Activated naive CD4-positive, alpha-beta T cell treated with anti-CD3 and anti-CD28 coated beads, Interleukin-2, amount 10 ng/mL, durations not matched to agents 7 days and 5 days (primary cell): ENCODE measurements at places on chromosomes 7 and 10.
A peak's percentile ranks its signal among the peaks of the same experiment; 100 is the strongest.

DNA sequence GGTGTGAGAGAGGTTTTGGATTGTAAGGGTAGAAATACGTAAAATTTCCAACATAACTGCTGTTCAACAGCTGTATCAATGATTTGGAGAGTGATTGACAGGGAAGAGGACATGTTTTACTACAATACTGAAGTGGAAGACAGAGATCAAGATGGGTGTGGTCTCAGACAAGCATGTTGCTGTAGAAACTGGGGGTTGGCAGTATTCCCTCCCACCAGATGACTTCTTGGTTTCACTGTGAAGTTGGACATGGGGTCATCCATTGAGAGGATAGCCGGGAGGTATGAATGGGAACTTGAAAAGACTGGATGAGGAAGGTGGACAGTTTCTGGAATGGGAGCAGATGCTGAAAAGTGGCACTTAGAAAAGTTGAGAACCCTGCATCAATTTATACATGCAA lies 95.3 kb upstream of the HDAC9 start:
- H3K4me1 ChIP-seq: no peaks in the 10 kb centered on the region
- no peaks in the 10 kb centered on the region for H3K27me3 ChIP-seq

- peaks cover 25% of the 10 kb centered on the region for H3K36me3 ChIP-seq
- no peak for DNase-seq
- H3K4me1 ChIP-seq: peaks cover 50% of the 10 kb centered on the region
- no peak overlapping the region for H3K4me3 ChIP-seq
Measured at GRCh38 chr7:123744416-123744815, 4.4 kb downstream of the WASL start.

GRCh38 chr10:1043532-1043995 lies 5.4 kb downstream of the IDI1 start:
- peak; percentile 50 for DNase-seq
- peaks cover 56% of the 10 kb centered on the region for H3K36me3 ChIP-seq
- peak overlapping the region; percentile 73 for H3K4me3 ChIP-seq

- peaks cover 17% of the 10 kb centered on the region for H3K27me3 ChIP-seq
- H3K36me3 ChIP-seq: no peaks in the 10 kb centered on the region
- no peak overlapping the region for H3K27ac ChIP-seq
Measured at GRCh38 chr10:95544783-95545500, 16.2 kb downstream of the SORBS1 start.

GRCh38 chr10:110107430-110107829 lies 99.6 kb downstream of the ADD3 start:
- DNase-seq: no peak
- no peak overlapping the region for H3K27ac ChIP-seq
- peaks cover 14% of the 10 kb centered on the region for H3K4me1 ChIP-seq
- no peaks in the 10 kb centered on the region for H3K27me3 ChIP-seq
- no peak overlapping the region for H3K4me3 ChIP-seq

GRCh38 chr10:121187391-121187790 lies 336.2 kb downstream of the WDR11 start:
- H3K36me3 ChIP-seq: no peaks in the 10 kb centered on the region
- H3K4me1 ChIP-seq: no peaks in the 10 kb centered on the region
- H3K27ac ChIP-seq: no peak overlapping the region
- DNase-seq: no peak
- H3K4me3 ChIP-seq: no peak overlapping the region

- no peaks in the 10 kb centered on the region for H3K36me3 ChIP-seq
- no peak for DNase-seq
- H3K4me1 ChIP-seq: no peaks in the 10 kb centered on the region
Measured at GRCh38 chr10:10508211-10508610, 509.5 kb upstream of the CELF2 start.

DNA sequence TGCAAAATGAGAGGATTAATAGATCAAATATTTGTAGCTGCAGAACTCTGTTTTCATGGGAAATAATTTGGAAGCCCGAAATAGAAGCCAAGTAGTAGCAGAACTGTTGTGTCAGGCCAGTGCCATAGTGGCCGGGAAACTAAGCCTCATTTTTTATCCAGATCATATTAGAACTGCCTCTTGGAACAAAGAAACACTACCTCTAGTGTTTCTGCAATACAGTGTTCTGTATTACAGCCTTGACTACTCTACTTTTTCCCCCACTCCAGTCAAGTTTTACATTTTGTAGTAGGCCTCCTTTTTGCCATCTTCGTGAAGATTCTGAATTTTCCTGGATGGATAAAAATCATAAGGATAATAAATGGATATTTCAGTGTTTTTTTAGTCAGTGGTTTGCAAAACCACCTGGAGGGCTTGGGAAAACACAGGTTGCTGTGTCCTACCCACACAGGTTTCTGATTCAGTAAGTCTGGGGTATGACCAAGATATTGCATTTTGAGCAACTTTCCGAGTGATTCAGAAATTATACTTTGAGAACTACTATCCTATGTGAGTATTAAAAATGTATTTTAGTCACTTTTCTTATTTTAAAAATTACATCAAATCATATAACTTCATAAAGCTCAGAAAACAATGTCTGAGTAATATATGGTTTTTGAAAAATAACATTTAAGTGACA lies 326.2 kb upstream of the KAT6B start:
- no peak overlapping the region for H3K4me3 ChIP-seq
- no peaks in the 10 kb centered on the region for H3K27me3 ChIP-seq
- DNase-seq: no peak

DNA sequence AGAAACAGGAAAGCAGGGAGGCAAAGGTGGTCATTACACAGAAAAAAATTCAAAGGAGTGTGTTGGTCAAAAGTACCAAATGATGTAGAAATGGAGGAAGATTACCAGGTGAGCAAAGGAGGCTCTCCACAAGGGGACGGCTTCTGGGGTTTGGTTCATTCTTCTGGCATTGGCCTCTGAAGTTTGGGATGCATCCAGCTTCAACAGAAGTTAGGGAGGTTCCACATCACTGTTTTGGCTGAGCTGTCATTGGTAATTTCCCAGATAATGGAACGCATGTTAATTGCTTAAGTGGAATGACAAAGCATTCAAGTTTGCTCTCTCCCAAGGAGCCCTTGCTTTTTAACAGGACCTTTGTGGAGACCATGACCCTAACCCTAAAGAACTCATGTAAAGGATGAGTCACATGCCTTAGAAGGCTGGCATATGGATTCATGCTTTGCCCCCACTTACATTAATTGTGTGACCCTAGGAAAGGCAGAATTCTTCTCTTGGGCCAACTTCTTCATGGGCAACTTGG lies 398.6 kb downstream of the GPAM start:
- no peaks in the 10 kb centered on the region for H3K36me3 ChIP-seq
- no peaks in the 10 kb centered on the region for H3K4me1 ChIP-seq
- no peak for DNase-seq
- H3K4me3 ChIP-seq: no peak overlapping the region
- no peak overlapping the region for H3K27ac ChIP-seq
